ENCODE measurements at places on chromosomes 13 and 19. TPM values are rescaled to one million over a fixed set of nuclear protein-coding genes. Genes with fewer than 3 reads are reported as not detected.

Gene FREM2
- total RNA-seq: 9.2 TPM

Gene CRB3
- total RNA-seq: not detected

Gene IGFL4
- 0.94 TPM for total RNA-seq

Gene KCTD4
- total RNA-seq: 26.3 TPM

Gene ZNF577
- total RNA-seq: 25.6 TPM

Gene ELSPBP1
- total RNA-seq: not detected

Gene MYO16
- total RNA-seq: 0.27 TPM

Gene EFNB2
- 37.0 TPM for total RNA-seq

Gene ZNF805
- 21.2 TPM for total RNA-seq

Gene SRRM5
- 0.58 TPM for total RNA-seq

Gene SIAH3
- total RNA-seq: not detected

Gene KLK1
- 2.1 TPM for total RNA-seq

Gene LHB
- total RNA-seq: not detected

Gene FAM124A
- 19.2 TPM for total RNA-seq

Gene OR4F17
- not detected for total RNA-seq

Gene ADPRHL1
- total RNA-seq: 14.5 TPM

Gene LAIR1
- 44.7 TPM for total RNA-seq

Gene ZNF728
- total RNA-seq: 4.0 TPM

Gene C1QTNF9
- total RNA-seq: 2.4 TPM

Gene ZNF329
- 11.8 TPM for total RNA-seq

Gene TBXA2R
- total RNA-seq: 11.2 TPM

Gene CAMSAP3
- not detected for total RNA-seq

Gene CGB1
- total RNA-seq: not detected

Gene MEDAG
- total RNA-seq: 73.2 TPM
